ENCODE measurements at places on chromosomes 16 and 17.

GRCh38 chr17:15267996-15268395, 2.9 kb upstream of the PMP22 start:
- no peak for DNase-seq

GRCh38 chr17:3730881-3731429, 7.3 kb downstream of the HASPIN start:
- no peak for DNase-seq

DNA sequence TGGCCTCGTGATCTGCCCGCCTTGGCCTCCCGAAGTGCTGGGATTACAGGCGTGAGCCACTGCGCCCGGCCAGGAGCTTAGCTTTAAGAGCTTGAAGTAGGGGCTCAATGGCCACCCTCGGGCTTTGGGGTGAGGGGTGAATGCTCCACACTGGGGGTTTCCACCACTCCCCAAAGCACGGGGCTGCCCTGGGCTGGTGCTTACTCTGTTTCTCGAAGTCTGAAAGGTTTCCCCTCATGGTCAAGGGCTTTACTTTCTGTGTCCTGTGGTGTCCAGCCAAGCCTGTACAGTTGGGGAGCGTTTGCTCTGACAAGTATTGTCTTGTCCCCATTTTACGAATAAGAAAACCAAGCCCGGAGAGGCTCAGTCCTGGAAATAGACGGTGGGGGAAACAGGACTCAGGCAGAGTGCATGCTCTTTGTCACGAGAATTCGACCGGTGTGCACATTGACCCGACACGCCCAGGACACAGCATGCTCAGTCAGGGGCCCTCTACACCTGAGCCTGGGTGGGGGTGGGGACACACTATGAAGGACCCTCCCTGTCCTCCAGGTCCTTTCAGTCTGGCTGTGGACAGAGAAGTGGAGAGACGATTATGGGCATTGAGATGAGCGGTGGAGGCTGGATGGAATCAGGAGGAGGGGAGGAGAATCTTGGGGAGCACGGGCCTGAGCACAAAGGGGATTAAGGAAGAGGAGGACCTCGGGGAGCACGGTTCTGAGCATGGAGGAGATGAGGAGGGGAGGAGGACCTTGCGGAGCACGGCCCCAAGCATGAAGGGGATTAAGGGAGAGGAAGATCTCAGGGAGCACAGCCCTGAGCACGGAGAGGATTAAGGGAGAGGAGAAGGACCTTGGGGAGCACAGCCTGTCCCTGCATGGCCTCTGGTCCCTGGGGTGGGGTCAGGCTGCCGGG, 7.5 kb downstream of the CD7 start:
- DNase-seq: no peak

GRCh38 chr16:71855937-71856662, 10.3 kb downstream of the ATXN1L start:
- no peak for DNase-seq

GRCh38 chr16:68399456-68399855, 48.9 kb downstream of the SMPD3 start:
- DNase-seq: no peak

DNA sequence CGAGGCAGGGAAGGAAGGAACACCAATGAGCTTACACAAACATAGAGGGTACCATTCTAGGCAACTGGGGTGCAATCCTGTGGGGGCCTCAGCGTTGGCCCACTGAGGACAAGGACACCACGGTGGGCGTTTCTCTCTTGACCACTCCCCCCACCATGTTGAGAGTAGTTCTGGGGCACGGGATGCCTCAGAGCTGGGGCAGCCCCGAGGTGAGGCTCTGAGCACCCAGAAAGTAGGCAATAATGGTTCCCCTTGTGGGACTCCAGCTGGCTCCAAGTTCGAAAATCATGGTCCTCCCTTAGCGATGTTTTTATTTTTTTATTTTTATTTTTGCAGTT, 5.1 kb downstream of the PRSS21 start:
- DNase-seq: no peak

DNA sequence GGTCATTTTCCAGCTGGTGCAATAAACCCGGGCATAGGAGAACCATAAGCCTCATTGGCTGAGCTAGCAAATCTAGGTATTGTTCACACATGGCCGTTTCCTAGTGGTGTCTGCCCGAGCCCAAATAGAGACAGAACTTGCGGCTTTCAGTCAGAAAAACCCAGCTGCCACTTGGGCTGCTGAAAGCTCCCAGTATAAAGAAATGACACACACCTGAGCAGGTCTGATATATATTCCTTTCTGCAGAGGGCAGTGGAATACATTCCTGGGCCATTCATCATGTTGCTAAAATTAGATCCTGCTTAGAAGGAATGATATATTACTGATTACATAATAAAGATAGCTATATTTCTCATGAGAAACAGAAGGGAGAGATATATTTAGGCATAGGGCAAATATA, 83.9 kb upstream of the IRX5 start:
- no peak for DNase-seq

GRCh38 chr17:2707721-2708584, 3.6 kb downstream of the CLUH start:
- DNase-seq: no peak

GRCh38 chr17:41695954-41696757, 7.5 kb downstream of the EIF1 start:
- DNase-seq: peak; percentile 56

- no peak for DNase-seq
These were observed 17.5 kb upstream of the TFAP4 start for GRCh38 chr16:4290236-4290830.

GRCh38 chr16:50195276-50195675, 42.2 kb downstream of the TENT4B start:
- DNase-seq: no peak

GRCh38 chr17:5499476-5500231, 13.3 kb downstream of the MIS12 start:
- DNase-seq: no peak

- DNase-seq: no peak
These were observed 158.6 kb downstream of the C16orf78 start for GRCh38 chr16:49531931-49532840.

DNA sequence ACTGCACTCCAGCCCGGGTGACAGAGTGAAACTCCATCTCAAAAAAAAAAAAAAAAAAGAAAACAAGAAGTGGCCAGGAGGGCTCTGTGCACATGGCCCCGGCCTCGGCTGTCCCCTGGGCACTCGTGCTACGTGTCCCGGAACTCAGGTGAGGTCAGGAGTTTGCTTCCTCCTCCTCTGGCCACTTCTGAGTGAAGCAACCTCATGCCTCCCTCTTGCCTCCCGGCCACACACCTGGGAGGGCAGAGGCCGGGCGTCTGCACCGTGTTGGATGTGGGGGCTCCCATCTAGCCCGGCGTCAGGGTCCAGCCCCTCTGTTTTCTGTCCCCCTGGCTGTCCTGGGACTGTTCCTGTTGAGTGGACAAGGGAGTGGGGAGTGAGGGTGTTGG, 22.2 kb downstream of the ASPSCR1 start:
- no peak for DNase-seq

- no peak for DNase-seq
These were observed 560.6 kb downstream of the CDH13 start for GRCh38 chr16:83187405-83187804.

GRCh38 chr17:40506786-40507185, 5.4 kb upstream of the TNS4 start:
- DNase-seq: no peak

- DNase-seq: no peak
These were observed 117.7 kb downstream of the ZNF778 start for GRCh38 chr16:89334988-89335802.

- DNase-seq: no peak
These were observed 448.4 kb upstream of the CDH11 start for GRCh38 chr16:65570261-65570660.

DNA sequence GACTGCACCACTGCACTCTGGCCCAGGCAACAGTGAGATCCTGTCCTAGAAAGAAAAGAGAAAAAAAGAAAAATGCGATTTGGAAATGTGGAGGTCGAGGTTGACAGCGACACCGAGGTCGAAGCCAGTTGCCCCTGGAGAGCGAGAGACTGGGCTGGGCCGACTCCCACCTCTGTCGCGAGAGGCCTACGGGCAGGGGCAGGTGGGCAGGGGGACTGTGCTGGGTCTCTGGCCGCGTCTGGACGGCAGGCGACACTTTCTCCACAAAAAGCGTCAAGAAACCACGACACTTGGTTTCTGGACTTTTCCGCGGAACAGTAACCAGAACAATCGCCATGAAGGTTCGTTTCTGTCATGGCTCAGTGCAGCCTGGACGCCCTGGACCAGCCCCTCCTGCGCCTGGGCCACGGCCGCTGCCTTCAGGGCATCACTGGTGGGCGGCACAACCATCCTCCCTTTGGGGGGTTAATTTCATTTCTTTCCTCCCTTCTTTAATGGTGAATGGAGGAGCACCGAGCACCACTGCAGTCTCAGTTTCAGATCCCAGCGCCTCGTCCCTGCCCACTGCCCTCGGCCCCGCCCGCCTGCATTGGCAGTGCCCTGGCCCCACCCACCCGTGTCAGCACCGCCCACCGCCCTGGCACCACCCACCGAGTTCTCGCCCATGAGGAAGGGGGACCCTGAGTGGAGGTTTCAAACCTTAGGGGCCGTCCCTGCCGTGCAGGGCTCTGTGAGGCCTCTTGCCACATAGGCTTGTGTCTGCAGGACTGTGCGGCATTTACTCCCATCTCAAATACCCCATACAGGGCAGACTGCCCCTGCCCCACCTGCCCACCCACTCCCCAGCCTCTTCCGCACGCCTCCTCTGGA, 18.5 kb upstream of the CDH15 start:
- DNase-seq: no peak

- no peak for DNase-seq
These were observed 150.0 kb downstream of the MSI2 start for GRCh38 chr17:57406131-57406980.

GRCh38 chr17:17810895-17811248, 25.9 kb downstream of the SREBF1 start:
- DNase-seq: no peak

GRCh38 chr16:27779641-27780164, 229.8 kb downstream of the KATNIP start:
- DNase-seq: no peak

DNA sequence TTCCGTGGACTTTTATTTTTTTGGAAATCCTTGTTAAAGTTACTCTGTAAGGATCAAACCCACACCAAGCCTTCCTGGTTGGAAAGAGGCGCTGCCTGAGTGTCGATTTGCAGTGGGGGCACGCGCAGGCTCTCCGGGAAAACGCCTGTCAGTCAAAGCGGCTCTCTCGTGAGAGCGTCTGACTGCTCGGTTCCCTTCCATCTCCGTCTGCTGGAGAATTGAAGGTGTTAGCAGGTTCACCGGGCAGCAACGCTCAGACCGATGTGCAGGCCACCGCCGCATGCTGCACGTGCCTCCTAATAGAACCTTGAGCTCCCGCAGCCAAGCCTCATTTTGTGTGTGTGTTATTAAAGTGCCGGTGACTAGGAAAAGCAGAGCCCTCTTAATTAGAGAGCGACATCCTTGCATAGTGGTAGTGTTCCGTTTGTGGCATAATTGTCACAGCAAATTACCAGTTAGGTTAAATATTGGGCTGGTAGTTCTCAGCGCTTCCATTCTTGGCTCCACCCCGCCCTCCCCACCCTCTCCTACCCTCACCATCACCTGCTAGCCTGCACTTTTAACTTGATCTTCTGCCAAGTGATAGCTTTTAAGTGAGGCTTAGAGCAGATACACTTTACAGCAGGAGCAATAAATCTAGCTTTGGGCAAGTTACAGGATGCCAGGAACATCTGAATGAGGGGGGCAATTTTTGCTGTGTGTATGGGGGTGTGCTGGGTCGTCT, 75.5 kb downstream of the RPA1 start:
- DNase-seq: no peak

DNA sequence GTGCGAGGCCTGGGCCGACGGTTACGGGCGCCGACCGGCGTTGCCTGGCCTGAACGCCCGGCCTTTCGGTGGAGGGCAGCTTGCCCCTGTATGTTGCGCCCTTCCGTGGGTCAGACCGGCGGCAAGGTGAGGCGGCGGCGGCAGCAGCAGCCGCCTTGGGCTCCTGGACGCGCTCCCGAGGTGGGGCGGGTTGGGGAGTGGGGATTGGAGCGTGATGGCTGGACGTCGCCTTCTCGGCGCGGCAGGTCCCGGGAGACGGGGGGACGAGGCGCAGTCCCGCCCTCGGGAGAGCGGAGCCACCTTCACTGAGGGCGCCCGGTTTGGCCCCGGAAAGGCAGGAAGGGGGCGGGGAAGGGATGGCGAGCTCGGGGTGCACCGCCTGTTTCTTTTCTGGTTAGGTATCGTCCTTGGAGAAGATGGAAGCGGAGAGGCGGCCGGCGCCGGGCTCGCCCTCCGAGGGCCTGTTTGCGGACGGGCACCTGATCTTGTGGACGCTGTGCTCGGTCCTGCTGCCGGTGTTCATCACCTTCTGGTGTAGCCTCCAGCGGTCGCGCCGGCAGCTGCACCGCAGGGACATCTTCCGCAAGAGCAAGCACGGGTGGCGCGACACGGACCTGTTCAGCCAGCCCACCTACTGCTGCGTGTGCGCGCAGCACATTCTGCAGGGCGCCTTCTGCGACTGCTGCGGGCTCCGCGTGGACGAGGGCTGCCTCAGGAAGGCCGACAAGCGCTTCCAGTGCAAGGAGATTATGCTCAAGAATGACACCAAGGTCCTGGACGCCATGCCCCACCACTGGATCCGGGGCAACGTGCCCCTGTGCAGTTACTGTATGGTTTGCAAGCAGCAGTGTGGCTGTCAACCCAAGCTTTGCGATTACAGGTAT, 671 bp downstream of the DGKE start:
- peak; percentile 38 for DNase-seq

GRCh38 chr17:66994361-66994760, 29.9 kb downstream of the CACNG4 start:
- no peak for DNase-seq

- no peak for DNase-seq
These were observed 14.4 kb upstream of the CDIPT start for GRCh38 chr16:29877266-29877961.

GRCh38 chr16:68972720-68973119, 129.4 kb downstream of the TANGO6 start:
- no peak for DNase-seq
